CD4-positive, alpha-beta T cell treated with Interleukin-15 for 1 hour (primary cell): ENCODE measurements at places on chromosomes 12 and 14.

GRCh38 chr12:121441555-121441954 lies 41.6 kb downstream of the RNF34 start:
- DNase-seq, result no peak

GRCh38 chr14:65164068-65164824 lies 61.9 kb upstream of the MAX start:
- DNase-seq, result no peak

DNA sequence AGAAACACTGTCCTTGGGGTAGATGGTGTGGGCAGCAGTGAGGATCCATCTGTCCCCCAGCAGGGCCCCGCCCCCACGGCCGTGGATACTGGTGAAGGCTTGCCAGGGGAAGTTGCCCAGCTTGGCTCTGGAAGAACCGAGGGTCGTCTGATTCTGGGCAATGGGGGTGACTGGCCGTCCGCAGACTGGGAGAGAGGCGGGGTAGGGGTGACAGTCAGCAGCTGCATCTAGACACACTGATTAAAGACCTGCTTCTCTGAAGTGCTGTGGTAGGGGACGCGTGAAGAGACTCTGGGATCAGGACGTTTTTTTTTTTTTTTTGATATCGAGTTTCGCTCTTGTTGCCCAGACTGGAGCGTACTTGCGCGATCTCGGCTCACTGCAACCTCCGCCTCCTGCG lies 4.7 kb upstream of the C1R start:
- DNase-seq, result no peak

- no peak for DNase-seq
Measured at GRCh38 chr12:53709671-53710070, 17.6 kb downstream of the CALCOCO1 start.

DNA sequence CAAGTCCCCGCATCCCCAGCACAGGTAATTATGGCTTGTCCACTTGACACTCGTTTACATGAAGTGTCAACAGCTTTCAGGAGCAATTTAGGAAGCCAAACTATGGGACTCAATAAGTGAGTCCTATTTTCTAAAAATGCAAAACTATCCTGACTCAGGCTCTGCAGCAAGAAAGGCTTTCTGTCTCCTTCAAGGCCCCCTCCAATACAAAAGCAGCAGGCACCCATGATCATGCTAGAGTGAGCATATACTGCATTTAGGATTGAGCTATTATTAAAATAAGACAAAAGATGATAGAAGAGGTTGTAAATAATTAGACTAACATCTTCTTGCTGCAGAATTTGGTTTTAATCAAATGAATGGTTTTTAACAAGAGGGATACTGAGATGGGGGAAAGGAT lies 3.2 kb downstream of the SIX6 start:
- DNase-seq, result no peak

DNA sequence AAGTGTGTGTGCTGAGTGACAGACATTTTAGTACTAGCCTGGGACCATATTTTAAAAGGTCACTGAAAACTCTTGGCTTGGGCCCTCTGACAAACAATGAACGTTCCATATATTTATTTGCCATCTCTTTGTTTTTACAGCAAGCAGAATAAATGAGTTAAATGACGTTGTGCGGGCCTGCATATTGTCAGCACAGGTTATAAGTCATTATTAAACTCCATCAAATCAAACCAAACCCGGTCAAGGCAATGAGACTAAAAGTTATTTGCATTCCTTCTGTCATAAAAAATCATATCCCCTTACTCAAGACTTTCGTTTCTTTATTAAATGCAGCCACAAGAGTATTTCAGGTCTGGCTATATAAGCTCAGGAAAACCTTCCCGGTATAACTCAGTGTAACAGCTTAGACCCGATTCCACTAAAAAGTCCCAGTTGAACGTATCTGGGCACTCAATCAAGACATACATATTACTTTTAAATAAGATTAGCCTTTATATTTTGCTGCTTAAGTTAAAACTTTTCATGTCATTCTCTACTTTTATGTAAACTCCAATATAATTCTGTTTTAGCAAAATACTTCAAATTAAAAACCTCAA lies 84.9 kb downstream of the DICER1 start:
- DNase-seq, result no peak

DNA sequence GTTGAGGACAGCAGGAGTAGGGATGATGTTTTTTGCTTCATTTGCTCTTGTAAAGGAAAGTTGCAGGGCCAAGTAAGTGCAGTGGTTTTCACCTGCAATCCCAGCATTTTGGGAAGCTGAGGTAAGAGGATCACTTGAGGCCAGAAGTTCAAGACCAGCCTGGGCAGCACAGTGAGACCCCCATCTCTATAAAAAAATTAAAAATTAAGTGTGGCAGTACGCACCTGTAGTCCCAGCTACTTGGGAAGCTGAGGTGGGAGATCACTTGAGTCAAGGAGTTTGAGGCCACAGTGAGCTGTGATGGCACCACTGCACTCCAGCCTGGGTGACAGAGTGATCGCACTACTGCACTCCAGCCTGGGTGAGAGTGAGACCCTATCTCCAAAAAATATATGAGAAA lies 10.8 kb downstream of the DPF3 start:
- no peak for DNase-seq

DNA sequence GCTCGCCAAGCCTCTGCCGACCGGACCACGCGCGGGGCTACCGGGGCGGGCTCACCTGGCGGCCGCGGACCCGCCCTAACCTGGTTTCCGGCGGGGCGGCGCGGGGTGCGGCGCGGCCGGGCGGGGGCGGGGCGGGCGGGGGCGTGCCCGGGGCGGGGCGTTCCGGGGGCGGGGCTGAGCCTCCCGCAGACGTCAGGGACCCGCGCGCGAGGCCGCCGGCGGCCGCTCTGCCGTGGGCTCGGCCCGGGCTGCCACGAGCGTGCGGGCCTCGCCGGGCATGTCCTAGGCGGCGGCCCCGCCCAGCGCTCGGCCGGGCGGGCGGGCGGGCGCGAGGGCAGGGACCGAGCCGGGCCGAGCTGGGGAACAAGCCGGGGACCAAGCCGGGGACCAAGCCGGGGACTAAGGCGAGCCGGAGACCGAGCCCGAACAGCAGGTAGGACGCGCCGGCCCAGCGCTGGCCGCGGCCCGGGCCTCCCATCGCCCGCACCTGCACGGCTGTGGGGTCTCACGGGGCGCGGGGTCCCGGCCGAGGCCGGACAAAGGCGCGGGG lies at the start of gene CEP170B:
Gene CEP170B (plus strand): TSS at position 188 of the 550 bp plus-strand sequence. CDS start 3,183 bp downstream, outside the sequence.
- DNase-seq, result peak; percentile 27
